ENCODE measurements at places on chromosomes 7 and 10.

DNA sequence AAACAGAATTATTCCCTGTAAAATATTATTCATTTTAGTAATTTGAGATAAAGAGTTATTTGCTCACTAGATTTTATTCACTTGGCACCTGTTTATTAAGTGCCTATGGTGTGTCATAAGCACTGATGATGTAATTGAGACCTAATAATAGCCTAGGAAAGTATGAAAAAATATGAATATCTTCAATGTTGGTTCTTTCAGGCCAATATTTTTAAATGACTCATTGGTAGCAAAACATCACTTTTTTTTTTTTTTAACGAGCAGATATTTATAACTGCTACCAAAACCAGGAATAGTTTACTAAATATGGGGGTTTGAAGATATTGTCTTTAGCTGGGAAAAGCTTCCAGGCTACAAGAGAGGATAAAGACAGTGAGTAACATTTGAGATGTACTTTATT lies 228.0 kb downstream of the PRKG1 start:
- 0 out of 2 replicates have a peak, but pooled peaks cover 2% of the 10 kb centered on the region for H3K36me3 ChIP-seq
- no peak overlapping the region for H3K4me3 ChIP-seq
- DNase-seq = no peak

GRCh38 chr7:47383072-47383471 lies 198.8 kb downstream of the TNS3 start:
- no peak overlapping the region for H3K4me3 ChIP-seq
- H3K36me3 ChIP-seq = no peaks in the 10 kb centered on the region
- H3K27ac ChIP-seq = peak overlapping the region; percentile 34
- DNase-seq = no peak

GRCh38 chr10:106474876-106475275 lies 689.6 kb downstream of the SORCS1 start:
- no peaks in the 10 kb centered on the region for H3K4me1 ChIP-seq
- H3K4me3 ChIP-seq = no peak overlapping the region
- H3K36me3 ChIP-seq = no peaks in the 10 kb centered on the region
- H3K27ac ChIP-seq = no peak overlapping the region
- peaks cover under 1% of the 10 kb centered on the region for H3K27me3 ChIP-seq

DNA sequence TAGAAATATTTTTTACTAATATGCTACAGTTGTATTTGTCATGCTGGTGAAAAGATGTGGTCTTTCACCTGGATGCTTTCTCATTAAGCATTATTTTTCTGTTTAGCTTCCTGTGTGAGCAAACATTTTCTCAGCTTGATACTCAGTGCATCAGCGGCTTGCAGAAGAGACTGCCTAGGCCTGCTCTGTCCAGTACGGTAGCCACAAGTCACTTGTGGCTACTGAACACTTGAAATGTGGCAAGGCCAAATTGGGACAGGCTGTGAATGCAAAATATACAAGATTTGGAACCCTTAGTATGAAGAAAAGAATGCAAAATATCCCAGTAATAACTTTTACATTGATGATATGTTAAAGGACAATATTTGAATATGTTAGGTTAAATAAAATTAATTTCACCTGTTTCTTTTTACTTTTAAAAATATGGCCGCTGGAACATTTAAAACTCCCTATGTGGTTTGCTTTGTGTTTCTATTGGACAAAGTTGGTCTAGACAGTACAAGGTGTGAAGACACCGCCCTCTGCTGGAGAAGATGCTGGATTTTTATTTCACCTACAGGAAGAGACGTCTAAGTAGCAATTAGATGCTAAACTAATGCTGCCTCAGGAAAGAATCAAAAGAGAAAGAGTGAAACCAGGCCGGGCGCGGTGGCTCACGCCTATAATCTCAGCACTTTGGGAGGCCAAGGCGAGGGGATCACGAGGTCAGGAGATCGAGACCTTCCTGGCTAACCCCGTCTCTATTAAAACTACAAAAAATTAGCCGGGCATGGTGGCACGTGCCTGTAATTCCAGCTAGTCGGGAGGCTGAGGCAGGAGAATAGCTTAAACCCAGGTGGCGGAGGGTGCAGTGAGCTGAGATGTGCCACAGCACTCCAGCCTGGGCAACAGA lies 5.3 kb downstream of the SRGN start:
- no peaks in the 10 kb centered on the region for H3K4me1 ChIP-seq
- DNase-seq = peak; percentile 74
- no peak overlapping the region for H3K27ac ChIP-seq
- H3K4me3 ChIP-seq = no peak overlapping the region
- H3K27me3 ChIP-seq = no peaks in the 10 kb centered on the region

- no peak overlapping the region for H3K27ac ChIP-seq
- DNase-seq = no peak
- no peaks in the 10 kb centered on the region for H3K36me3 ChIP-seq
- no peak overlapping the region for H3K4me3 ChIP-seq
- H3K27me3 ChIP-seq = no peaks in the 10 kb centered on the region
Observed at GRCh38 chr7:36690514-36691187, 33.6 kb downstream of the AOAH start.

DNA sequence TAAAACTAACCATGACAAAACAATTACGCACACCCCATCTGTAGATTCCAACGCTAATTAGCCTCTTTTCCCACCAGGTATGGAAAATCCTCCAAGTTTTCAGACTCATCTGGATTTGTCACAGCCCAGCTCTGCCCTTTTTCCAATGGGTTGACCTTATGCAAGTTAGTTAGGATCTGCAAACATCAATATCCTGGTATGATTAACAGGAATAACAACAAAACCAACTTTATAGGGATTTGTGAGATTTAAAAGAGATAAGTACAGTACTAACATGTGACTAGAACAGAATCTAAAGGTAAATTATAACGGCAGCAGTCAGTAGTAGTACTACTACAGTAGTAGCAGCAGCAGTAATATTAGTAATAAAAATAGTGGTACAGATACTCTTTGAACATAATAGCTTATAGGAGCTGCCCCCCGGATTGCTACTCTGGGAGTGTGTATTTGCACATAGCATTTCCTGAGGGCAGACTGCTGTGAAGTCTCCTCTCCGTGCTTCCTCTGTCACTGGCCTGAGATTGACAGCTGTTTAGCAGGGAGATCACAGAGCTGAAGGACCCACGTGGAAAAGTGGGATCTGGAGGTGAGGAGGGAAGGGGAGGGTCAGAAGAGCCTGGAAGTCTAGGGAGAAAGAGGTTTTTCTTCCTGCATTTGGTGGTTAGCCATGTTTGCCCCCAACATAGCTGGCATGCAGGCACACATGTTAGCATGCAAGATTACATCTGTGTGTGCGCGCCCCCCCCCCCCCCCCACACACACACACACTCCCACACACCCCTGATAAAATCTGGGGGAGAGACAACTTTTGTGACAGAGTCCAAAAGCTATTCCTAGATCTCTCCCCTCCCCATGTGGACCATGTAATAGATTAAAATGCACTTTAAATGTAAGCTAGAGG lies 73.3 kb upstream of the FAM171A1 start:
- no peaks in the 10 kb centered on the region for H3K27me3 ChIP-seq
- peaks cover 11% of the 10 kb centered on the region for H3K4me1 ChIP-seq
- no peak overlapping the region for H3K4me3 ChIP-seq
- no peak for DNase-seq
- H3K27ac ChIP-seq = no peak overlapping the region

DNA sequence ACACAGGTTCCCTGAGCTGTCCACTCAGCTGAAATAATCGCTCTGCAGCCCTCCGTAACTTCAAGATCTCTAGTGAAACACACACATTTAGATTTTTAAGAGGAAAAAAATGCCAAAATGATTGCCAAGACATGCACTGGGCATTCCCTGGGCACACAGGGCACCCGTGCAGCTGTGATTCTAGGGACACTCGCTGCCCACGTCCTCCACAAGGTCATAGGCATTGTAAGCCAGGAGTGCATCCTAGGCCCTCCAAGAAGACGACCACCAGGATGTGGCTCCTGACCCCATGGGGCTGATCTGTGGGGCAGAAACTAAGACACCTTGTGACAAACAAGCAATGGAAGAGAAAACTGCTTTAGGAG lies 563.3 kb downstream of the PTPRN2 start:
- H3K4me3 ChIP-seq = no peak overlapping the region
- no peak for DNase-seq
- peaks cover 3% of the 10 kb centered on the region for H3K27me3 ChIP-seq
- H3K36me3 ChIP-seq = peaks cover 32% of the 10 kb centered on the region
- H3K4me1 ChIP-seq = peaks cover 4% of the 10 kb centered on the region
- H3K27ac ChIP-seq = no peak overlapping the region

- peaks cover 28% of the 10 kb centered on the region for H3K4me1 ChIP-seq
- H3K36me3 ChIP-seq = no peaks in the 10 kb centered on the region
- peak overlapping the region; percentile 41 for H3K4me3 ChIP-seq
- peak; percentile 63 for DNase-seq
- H3K27me3 ChIP-seq = peaks cover 100% of the 10 kb centered on the region
- H3K27ac ChIP-seq = no peak overlapping the region
Observed at GRCh38 chr10:117536866-117537435, 5.6 kb upstream of the EMX2 start.

GRCh38 chr10:114709984-114710383 lies 51.9 kb upstream of the ABLIM1 start:
- H3K27ac ChIP-seq = no peak overlapping the region
- no peaks in the 10 kb centered on the region for H3K36me3 ChIP-seq
- H3K4me1 ChIP-seq = peaks cover 43% of the 10 kb centered on the region
- DNase-seq = no peak
- no peaks in the 10 kb centered on the region for H3K27me3 ChIP-seq

GRCh38 chr10:1347962-1348772 lies 292.0 kb downstream of the WDR37 start:
- DNase-seq = no peak
- no peak overlapping the region for H3K4me3 ChIP-seq
- no peak overlapping the region for H3K27ac ChIP-seq
- no peaks in the 10 kb centered on the region for H3K36me3 ChIP-seq
- H3K27me3 ChIP-seq = no peaks in the 10 kb centered on the region

DNA sequence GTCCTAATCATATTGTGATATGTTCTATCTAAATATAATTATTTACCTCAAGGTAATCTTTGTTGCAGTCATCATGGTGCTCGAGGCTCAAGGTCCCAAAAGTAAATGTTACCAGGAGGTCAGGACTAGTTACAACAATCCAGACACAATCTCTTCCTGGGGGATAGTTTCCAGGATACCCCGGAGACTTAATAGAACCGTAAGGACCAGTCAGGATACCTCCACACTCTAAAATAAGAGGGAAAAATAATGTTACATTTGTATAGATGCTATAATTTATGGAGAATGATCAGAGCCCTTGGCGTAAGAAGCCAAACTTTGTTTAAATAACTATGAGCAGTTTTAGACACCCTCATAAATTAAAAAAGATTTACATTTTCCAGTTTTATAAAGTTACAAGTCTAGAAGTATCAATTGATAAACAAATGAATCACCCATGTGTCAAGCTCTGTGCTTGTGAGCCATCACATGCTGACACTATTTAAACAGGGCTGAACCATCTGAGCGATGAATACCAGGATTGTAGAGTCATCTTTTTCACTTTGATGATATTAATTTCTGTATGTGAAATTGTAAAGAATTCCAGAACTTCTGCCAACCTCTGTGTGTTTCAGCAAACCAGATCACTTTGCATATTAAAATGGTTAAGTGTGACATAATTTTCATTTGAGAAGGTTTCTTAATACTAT lies 41.3 kb downstream of the CUBN start:
- peaks cover 9% of the 10 kb centered on the region for H3K4me1 ChIP-seq
- DNase-seq = no peak
- no peaks in the 10 kb centered on the region for H3K27me3 ChIP-seq
- no peaks in the 10 kb centered on the region for H3K36me3 ChIP-seq

- H3K4me1 ChIP-seq = peaks cover 7% of the 10 kb centered on the region
- H3K36me3 ChIP-seq = peaks cover 66% of the 10 kb centered on the region
- H3K27me3 ChIP-seq = no peaks in the 10 kb centered on the region
- DNase-seq = peak; percentile 45
Observed at GRCh38 chr7:99459087-99459486, 6.9 kb downstream of the ATP5MF start.

GRCh38 chr10:43399320-43400310 lies 9.4 kb downstream of the HNRNPF start:
- no peak for DNase-seq
- H3K27me3 ChIP-seq = no peaks in the 10 kb centered on the region
- H3K4me1 ChIP-seq = peaks cover 78% of the 10 kb centered on the region
- peak overlapping the region; percentile 8 for H3K4me3 ChIP-seq
- H3K27ac ChIP-seq = peak overlapping the region; percentile 74
- H3K36me3 ChIP-seq = peaks cover 13% of the 10 kb centered on the region

GRCh38 chr7:47453093-47454061 lies 128.5 kb downstream of the TNS3 start:
- peaks cover 41% of the 10 kb centered on the region for H3K4me1 ChIP-seq
- no peak for DNase-seq
- no peaks in the 10 kb centered on the region for H3K36me3 ChIP-seq
- H3K4me3 ChIP-seq = no peak overlapping the region

GRCh38 chr10:132679640-132680039 lies 106.3 kb downstream of the NKX6-2 start:
- no peak for DNase-seq
- H3K4me1 ChIP-seq = no peaks in the 10 kb centered on the region
- H3K4me3 ChIP-seq = no peak overlapping the region
- H3K27ac ChIP-seq = no peak overlapping the region
- peaks cover 26% of the 10 kb centered on the region for H3K36me3 ChIP-seq
- no peaks in the 10 kb centered on the region for H3K27me3 ChIP-seq

DNA sequence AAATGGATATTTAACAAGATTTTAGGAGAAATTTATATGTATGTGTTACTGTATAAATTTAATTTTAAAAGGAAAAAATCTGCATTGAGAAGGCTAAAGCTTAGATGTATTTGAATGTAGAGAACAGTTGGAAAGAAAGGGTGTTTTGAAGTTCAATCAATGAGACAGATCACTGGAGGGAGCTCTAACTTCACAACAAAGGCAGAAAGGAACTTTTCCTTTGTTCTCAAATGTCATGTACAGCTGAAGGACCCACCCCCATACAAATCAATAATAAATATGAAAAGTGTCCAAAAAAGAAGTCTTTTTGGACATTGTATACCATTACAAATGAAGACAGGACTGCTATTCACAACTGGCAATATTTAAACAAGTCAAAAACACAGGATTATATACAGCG lies 403.4 kb downstream of the DNAJB9 start:
- no peaks in the 10 kb centered on the region for H3K27me3 ChIP-seq
- no peak overlapping the region for H3K4me3 ChIP-seq
- H3K4me1 ChIP-seq = no peaks in the 10 kb centered on the region
- DNase-seq = no peak
- H3K27ac ChIP-seq = no peak overlapping the region

DNA sequence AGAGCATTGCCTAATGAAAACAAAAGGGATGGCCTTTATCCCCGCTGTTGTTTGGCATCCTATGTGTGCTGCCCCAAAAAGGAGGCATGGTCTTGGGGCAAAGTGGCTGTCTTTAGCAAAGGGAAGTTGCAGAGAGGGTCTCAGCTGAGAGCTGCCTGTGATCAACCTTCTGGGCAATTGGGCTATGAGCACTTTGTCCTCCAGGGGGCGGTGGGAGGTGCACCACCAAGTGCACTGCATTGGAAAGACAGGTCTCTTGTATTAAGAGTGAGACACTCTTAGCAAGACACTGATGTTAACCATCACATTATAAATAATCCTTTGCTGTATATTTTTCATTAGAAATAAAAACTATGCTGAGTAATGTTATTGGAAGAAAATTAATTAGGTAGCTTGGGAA lies 314.8 kb downstream of the POM121L12 start:
- DNase-seq = peak; percentile 87
- no peak overlapping the region for H3K27ac ChIP-seq
- no peaks in the 10 kb centered on the region for H3K27me3 ChIP-seq
- H3K4me3 ChIP-seq = no peak overlapping the region
- H3K4me1 ChIP-seq = no peaks in the 10 kb centered on the region
- peaks cover 17% of the 10 kb centered on the region for H3K36me3 ChIP-seq

All from WTC11 (cell line).